DND-41 (cell line): ENCODE measurements at places on chromosomes 4 and X.

DNA sequence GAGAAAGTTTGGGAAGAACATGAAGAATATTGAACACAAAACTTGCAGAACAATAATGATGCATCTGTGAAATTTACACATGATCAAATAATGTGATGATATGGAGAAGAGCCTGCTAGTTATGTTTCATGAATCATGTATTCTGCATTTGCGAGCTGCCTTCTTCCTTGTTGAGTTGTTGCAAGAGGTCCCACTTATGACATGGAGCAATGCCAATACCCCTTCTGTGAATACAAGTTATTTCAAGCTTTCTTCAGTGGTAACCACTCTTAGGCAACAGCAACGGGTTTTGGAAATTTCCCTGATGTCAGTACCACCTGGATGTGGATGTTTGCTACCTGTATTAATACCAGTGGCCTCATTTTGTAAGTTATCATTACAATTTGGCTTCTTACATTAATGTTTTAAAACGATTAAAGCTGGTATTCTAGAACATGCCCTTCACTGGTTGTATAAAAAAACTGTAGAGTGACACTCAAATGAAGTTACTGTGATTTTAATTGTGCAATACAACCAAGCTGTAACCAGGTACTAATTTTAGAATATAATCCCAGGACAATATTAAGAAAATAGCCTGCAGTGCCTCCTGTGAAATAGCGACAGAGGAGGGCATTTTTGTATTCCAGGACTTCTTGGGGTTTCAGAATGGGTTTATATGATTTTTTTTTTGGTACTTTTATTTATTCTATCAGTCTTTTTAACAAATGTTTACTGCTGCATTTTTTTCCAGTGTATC, 25.3 kb downstream of the IQCM start:
- no peak for DNase-seq

DNA sequence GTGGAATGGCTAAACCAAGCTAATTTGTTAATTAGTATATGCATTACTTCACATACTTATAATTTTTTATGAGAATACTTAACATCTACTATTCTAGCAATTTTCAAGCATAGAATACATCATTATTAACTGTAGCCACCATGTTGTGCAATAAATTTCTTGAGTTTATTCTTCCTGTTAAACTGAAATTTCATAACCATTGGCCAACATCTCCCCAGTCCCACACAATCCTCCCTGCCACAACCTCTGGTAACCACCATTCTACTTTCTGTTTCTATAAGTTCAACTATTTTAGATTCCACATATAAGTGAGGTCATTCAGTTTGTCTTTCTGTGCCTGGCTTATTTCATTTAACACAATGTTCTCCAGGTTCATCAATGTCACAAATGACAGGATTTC, 208.5 kb downstream of the PPP4R3C start:
- DNase-seq, result no peak

DNA sequence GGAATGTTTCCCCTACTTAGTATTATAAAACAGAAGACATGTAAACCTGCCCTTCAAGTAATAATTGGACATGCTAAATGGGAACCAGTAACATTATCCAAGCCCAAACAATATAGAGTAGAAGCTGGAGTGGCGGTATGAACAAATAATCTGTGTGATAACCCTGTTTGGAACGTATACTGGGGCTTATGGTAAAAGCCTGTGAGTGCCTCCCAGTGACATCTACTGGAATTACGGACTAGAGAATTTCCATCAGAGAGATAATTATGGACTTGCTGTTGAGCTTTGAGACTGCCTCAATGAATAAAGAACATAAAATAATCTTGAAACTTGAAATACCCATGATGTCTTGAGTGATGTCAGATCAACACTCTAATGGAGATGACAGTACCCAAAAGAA, 406.3 kb upstream of the GRIA3 start:
- DNase-seq, result no peak

DNA sequence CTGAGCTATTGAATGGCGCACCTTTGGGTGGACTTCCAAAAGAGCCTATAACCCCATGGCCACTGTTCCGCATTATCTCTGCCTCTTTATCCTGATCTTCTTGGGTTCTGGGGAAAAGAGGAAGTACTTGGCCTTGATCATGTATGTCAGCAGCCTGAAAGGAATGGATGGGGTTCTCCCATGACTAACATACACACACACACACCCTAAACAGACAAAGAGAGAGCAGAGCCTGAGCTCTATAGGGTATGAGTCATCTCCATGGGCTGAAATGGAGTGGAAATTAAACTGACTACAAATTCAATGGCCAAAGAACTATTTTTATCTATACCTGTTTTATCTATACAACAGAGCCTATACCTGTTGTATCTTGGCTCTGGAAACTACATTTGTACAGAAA, 141.5 kb upstream of the MTMR8 start:
- no peak for DNase-seq

DNA sequence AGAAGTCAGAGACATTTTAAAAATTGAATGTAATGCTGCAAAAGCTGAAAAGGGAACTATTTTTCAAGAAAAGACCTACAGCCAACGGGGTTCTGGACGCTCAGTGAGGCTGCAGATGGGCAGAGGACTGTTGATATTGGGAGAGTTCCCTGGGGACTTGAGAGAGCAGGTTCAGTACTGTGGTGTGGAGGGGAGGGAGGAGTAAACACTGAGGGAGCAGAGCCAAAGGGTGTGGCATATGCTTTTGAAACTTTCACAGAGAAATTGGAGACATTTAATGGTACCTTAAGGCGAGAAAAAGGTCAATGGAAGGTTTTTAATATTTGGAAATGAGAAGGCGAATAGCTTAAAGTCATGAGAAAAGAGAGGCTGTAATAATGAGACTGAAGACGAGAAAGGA, 62.2 kb upstream of the GPM6A start:
- DNase-seq, result no peak
